ENCODE measurements at places on chromosomes 2 and 18.
A peak's percentile ranks its signal among the peaks of the same experiment; 100 is the strongest.

DNA sequence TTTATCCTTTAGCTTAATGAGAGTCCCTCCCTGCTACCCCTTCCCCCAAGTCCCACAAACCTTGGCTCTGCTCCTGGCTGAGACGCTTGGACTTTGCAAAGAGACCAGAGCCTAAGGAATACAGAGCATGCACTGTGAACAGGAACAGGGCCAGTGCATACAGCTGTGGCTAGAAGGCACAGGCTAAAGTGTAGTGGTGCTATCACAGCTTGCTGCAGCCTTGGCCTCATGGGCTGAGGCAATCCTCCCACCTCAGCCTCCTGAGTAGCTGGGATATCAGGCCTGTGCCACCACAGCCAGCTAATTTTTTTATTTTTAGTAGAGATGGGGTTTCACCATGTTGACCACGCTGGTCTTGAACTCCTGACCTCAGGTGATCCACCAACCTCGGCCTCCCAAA lies 39.5 kb upstream of the ASXL2 start:
- no peak for DNase-seq

GRCh38 chr2:229087843-229088516 lies 183.1 kb downstream of the PID1 start:
- DNase-seq = no peak

GRCh38 chr2:35410431-35411061 lies 945.0 kb upstream of the CRIM1 start:
- DNase-seq = no peak

GRCh38 chr2:216562696-216563435 lies 64.2 kb downstream of the RPL37A start:
- DNase-seq = no peak

DNA sequence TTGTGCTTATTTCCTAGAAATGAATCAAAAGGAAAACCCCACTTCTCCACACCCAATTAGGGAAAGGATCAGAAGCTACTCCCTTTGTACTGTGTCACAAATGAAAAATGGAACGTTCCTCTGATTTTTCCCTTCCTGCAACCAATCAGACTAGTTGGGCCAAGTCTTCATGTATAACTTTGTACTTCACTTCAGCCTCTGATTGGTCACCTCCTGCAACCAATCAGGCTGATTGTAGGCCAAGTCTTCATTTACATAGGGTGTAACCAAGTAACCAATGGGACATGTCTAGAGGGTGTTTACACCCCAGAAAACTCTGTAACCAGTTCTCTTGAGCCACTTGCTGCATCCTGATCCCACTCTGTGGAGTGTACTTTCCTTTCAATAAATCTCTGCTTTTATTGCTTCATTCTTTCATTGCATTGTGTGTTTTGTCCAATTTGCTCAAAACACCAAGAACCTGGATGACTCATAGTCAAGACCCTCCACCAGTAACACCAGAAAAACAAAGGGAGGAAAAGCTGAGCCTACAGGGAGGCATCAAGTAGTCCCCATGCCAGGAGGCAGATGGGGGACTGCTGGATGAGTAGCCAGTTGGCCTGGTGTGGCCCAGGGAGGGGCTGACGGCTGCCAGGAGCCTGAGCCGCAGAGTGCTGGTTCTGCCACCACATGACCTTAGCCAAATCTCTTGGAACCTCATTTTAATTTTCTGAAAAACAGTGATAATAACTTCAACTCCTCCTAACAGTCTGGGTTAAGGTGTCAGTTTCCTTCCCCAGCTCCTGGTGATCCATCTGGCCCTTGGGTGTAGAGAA lies 46.1 kb downstream of the SOWAHC start:
- no peak for DNase-seq

DNA sequence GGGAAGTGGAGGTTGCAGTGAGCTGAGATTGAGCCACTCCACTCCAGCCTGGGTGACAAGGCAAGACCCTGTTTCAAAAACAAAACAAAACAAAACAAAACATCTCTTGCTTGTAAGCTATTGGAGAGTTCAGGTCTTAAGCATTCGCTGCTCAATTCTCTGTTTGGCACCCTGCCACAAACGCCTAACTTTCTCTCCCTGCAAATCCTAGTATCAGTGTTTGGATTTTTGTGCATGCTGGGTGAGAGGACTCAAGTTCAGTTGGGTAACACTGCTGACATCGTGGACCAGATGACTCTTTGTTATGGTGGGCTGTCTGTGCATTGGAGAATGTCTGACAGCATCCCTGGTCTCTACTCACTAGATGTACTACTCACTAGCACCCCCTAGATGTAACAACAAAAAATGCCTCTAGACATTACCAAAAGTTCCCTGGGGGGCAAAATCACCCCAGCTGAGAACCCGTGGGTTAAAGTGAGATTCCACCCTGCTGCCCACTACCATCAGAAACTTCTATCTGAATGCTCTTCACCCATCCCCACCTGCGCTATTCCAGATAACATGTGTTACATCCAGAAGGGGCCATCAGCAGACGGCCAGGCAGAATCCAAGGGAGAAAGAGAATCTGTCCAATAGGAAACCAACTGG lies 50.9 kb downstream of the CACNB4 start:
- no peak for DNase-seq

DNA sequence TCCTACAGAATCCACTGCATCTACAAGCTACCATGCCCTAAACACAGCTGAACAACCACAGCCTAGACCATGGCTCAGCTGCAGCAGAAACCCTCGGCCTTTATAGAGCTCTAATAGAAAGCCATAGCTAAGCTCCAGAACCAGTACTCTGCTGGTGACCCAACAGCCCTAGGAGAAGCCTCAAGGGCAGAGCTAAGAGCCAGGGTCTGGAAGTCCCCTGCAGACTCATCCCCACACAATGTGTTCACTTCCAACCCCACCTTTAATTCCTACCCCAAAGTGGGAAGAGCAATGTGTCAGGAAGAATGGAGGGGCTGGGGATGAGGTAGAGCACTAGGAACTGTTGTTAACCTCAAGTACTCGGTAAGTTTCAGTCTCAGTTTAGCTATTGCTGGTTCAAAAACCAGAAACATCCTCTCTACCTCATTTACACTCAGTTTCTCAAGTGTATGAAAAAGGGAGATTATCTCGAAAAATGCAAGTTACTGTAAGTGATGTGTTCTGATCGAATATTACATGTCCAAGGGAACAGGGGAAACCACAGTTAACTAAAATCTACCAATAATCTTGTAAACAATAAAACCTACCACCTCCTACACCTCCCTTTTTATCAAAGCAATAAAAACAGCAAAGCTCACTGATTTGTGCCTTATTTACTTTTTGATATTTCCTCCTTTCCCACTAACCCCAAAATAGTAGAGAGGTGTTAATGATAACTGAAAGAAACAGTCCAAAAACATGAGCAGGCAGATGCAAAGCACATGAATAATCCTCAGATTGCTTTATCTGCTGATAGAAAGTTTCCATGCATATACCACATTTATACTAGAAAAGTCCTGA lies 36.2 kb downstream of the THADA start:
- no peak for DNase-seq

DNA sequence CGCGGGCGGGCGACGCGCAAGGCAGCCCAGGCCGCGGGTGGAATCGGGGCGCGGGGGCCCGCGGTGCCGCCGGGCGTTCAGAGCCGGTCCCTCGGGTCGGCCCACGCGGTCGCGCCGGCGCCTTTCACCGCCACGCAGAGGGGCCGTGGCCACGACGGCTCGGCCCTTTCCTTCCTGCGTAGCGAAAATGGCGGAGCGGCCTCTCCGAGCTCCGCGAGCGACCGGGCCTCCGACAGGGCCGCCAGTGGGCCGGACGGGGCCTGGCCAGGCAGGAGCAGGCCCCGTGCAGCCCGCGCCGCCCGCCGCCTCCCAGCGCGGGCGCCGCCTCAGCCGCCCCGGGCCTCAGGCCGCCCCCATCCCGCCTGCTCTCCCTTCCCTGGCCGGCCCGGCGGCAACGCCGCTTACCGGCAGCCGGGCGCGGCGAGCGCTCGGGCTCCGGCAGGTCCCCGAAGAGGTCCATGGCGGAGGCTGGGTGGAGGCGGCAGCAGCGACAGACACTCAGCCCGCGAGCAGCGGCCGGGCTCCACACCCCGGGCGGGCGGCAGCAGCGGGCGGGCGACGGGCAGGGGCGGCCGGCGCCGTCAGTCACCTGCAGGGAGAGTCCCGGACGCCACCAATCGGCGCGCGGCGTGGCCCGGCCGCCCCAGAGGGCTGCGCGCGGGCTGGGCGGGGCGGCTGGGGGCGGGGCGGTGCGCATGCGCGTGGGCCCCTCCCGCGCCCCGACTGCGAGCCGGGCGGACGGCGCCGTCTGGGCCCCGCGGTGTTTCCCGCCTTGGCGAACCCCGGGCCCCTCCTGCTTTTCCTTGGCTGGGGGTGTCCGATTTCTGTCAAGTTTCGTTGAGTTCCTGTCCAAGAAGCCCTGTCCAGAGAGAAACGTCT lies at the start of gene ILKAP:
ILKAP (minus strand) TSS at position 602 of the 879 bp plus-strand sequence; CDS start at position 460, 142 bp downstream.
- DNase-seq = peak; percentile 89

DNA sequence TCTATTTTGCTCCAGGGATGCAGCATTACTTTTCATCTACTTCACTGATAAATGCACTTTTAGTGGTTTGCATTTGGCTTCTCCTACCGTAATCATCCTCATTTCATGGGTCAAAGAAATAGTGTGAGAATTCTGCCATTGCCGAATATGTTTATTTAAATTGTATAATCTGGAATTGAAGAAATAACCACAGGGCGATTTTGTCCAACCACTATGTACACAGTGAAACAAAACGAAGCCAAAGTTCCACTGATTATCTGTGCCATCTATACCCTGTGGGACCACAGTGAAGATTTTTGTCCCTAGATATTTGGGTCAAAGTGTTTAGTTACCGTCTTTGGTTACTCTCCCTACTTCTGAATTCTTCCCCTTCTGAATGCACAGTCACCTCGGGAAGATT lies 888.6 kb upstream of the NRXN1 start:
- no peak for DNase-seq

- no peak for DNase-seq
Observed at GRCh38 chr2:46319711-46320110, 22.5 kb downstream of the EPAS1 start.

DNA sequence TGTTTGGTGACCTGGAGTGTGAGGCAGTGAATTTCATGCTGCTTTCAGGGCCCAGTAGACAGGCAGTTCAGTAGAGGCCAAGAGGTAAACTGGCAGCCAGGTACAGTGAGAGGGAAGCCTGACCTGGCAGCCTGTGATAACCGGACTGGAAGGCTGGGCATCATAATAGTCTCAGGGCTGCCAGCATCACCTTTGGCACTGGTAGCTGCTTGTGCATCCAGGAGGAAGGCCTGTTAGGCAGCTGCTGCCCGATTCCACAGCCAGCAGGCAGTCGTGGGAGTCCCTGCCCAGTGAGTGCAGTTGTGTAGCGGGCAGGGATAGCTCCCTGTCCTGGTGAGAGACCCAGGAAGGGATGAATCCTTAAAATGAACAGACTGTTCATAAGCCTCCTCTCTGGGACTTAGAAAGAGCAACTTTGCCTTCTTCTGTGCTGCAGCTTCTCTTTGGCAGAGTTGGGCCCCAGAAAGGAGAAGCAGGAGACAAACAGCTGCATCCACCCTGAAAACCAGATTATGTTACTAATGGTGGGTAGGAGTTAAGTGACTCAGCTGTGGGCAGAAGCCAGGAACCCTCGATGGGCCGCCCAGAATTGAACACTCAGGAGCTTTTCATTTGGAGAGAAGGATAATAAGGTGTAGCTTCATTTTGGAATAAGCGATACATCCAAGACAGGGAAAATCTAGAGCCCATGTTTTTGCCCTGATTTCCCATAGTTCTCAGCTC lies 8.1 kb upstream of the GPBAR1 start:
- no peak for DNase-seq

DNA sequence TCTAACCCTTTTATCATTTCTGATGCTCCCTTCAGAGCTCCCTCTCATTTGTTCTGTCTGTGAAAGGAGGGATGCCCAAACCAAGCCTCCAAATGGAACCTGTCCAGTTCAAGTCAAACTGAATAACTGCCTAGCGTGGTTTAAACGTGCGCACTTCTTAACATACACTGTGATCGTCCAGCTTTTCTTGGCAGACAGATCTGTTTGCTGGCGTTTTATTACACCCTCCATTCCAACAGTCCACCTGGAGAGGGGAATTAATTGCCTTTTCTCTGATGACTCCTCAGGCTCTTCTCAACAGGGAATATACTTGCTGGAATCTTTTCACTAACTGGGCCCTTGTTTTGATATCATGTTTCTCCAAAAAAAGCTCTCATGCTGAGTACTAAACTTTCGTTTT lies 379.2 kb upstream of the POU3F3 start:
- no peak for DNase-seq

DNA sequence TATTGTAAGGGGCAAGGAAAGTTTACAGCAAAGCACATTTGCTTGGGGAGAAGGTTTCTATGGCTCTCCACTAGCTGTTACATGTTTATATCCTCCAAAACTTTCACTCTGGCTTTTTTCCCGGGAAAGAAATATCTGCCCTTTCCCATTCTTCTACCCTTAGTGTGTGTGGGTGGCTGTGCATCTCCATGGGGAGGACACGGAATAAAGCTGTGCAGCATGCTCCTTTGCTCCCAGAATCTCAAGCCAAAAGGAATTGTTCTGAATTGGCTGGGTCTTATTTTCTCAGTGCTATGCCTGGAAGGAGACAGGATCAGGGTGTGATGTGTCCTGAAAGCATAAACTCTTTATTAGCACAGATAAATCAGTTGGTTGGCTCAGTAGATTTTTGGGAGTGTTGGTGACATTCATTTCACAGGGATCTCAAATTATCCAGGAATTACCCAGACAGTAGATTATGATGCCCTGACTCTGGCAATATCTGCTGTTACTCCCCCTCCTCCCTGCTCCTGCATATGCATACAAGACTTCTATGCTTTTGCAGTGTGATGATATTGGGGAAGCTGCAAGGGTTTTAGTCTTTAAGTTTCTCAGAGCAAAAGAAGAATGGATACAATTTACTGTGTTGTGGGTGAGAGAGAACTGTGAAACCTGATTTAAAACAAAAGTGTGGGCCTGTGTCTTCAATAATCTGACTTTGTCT lies 63.1 kb downstream of the PARD3B start:
- DNase-seq = no peak

DNA sequence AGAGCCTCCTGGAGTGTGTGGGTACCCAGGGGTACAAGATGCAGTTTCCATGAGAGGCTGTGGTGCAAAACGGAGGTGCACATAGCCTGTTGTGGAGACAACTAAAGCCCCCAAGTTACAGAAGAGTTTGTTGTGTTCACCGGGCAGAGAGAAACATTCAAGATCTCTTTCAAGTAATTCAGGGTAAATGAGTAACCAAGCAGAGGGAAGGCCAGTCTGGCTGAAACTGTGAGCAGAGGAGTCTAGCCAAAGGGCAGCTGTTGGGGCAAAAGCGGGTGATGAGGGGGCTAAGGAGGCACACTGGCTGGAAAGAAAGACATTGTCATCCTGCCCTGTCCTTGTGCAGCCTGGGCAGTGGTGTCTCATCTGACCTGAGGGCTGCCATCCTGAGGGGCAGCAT lies 52.0 kb downstream of the CXCR4 start:
- DNase-seq = no peak

- DNase-seq = peak; percentile 97
Observed at GRCh38 chr2:218898109-218898878, 17.6 kb downstream of the WNT10A start.

DNA sequence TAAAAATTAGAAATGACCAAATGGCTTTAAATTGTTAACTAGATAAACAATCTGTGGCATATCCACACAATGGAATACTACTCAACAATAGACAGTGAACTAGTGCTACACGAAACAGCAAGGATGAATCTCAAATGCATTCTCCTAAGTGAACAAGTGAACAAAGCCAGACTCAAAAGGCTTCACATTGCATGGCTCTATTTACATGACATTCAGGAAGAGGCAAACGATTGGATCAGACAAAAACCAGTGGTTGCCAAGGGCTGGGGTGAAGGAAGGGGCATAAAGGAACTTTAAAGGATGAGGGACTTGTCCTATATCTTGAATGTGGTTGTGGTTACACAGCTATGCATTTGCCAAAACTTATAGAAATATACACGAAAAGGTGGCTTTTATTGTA lies 184.3 kb downstream of the RPIA start:
- no peak for DNase-seq

- DNase-seq = no peak
Observed at GRCh38 chr2:26114151-26114550, 58.7 kb upstream of the GAREM2 start.
